MCF 10A (cell line): ENCODE measurements at places on chromosomes 3 and 15. TPM values are rescaled to one million over a fixed set of nuclear protein-coding genes. Genes with fewer than 3 reads are reported as not detected.

DNA sequence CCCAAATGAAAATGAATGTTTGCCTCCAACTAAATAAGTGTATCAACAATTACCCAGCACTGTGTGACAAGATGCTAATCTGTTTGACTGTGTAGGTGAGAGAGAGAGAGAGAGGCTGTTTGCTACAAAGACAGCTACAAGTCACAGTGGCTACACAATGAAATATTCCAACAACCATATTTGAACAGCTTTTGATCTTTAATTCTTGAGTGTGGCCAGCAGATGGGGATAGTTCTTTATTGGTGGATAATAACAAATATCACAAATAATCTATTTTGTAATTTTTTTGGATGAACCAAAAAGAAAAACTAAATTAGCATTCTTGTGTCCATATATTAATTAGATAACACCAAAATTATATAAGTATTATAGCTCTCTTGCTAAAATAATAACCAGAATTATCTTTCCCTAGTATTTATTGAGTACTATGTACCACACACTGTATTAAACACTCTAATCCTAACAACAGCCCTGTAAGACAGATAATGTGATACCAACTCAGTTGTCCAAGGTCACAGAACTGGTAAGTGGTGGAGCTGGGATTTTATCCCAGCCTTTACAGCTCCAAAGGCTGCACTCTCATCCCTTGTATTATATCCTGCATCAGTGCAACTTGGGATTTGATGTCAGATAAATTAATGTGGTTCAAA, 61.9 kb upstream of the C3orf80 start:
- peak; percentile 37 for DNase-seq
- no peaks in the 10 kb centered on the region for H3K27me3 ChIP-seq
- H3K4me3 ChIP-seq = no peak overlapping the region

DNA sequence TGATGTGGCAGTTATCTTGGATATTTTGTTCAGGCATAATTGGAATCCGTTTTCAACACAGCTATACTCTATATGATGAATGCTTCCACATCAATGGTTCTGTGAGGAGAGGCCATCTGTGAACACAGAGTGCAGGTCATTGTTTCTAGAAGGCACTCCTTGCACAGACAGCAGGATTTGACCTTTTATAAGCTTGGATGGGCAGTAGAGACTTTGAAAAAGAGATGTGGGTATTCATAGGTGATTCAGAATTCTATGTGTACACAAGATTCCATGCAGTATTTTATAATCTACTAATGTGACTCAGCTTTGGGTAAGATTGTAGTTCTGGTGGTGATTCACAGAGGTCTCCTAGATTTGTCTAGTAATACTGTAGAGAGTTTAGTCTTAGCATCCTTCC, 12.5 kb downstream of the ARPP21 start:
- no peaks in the 10 kb centered on the region for H3K36me3 ChIP-seq
- H3K4me3 ChIP-seq = no peak overlapping the region
- H3K27me3 ChIP-seq = peaks cover 100% of the 10 kb centered on the region

GRCh38 chr3:66581256-66581655, 80.4 kb upstream of the LRIG1 start:
- no peak for DNase-seq
- H3K4me3 ChIP-seq = no peak overlapping the region

GRCh38 chr15:33671456-33671855, 296.8 kb upstream of the CHRM5 start:
- no peak overlapping the region for H3K27ac ChIP-seq
- DNase-seq = no peak
- no peak overlapping the region for H3K4me3 ChIP-seq
- peaks cover 68% of the 10 kb centered on the region for H3K27me3 ChIP-seq
- no peaks in the 10 kb centered on the region for H3K36me3 ChIP-seq
- no peaks in the 10 kb centered on the region for H3K4me1 ChIP-seq

GRCh38 chr3:87833039-87833377, 225.8 kb downstream of the CGGBP1 start:
- H3K36me3 ChIP-seq = no peaks in the 10 kb centered on the region
- DNase-seq = no peak
- H3K27me3 ChIP-seq = no peaks in the 10 kb centered on the region
- H3K27ac ChIP-seq = no peak overlapping the region
- H3K4me3 ChIP-seq = no peak overlapping the region

DNA sequence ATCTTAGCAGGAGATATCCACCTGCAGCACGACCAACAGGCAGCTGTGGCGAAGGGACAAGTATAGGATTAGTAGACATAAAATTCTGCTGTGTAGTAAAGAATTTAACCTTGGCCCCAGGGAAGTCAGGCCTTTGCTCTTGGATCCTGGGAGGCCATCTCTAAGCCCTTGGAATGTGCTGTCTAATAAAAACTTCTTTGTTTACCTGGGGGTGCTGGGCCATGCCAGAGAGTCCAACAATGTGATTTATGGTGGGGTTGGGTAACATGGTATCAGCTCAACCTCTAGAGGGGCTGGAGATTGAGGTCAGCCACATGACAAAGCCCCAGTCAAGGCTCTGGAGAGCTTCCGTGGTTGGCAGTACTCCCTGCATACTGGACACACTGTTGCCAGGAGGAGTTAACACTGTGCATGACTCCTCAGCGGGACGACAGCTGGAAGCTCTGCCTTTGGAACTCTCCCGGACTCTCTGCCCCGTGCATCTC, 52.4 kb downstream of the HEG1 start:
- no peaks in the 10 kb centered on the region for H3K27me3 ChIP-seq
- H3K27ac ChIP-seq = no peak overlapping the region
- no peak for DNase-seq
- H3K4me3 ChIP-seq = no peak overlapping the region
- H3K36me3 ChIP-seq = peaks cover 52% of the 10 kb centered on the region

Gene GAP43
- not detected in 2 replicates for total RNA-seq

Gene FBN1
- total RNA-seq = 14.3 and 24.2 TPM in 2 replicates

DNA sequence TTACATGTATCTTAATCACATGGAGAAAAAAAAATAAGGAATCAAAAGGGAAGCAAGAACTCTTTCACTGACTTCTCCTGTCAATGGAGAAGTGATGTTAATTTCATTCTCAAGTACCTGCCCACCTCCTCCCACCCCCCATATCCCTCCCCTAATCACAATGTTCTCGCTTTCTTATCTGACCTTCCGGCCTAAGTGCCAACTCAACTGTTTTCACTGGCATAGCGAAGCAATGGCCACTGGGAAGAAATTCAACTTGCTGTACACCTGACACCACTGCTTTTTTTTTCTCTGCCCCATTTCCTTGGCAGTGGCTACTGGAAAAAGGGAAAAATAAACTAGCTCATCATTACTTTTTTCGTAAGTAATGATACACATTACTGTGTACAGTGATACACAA, 3.8 kb downstream of the SGO1 start:
- H3K27ac ChIP-seq = no peak overlapping the region
- no peak overlapping the region for H3K4me3 ChIP-seq
- no peak for DNase-seq
- no peaks in the 10 kb centered on the region for H3K36me3 ChIP-seq

DNA sequence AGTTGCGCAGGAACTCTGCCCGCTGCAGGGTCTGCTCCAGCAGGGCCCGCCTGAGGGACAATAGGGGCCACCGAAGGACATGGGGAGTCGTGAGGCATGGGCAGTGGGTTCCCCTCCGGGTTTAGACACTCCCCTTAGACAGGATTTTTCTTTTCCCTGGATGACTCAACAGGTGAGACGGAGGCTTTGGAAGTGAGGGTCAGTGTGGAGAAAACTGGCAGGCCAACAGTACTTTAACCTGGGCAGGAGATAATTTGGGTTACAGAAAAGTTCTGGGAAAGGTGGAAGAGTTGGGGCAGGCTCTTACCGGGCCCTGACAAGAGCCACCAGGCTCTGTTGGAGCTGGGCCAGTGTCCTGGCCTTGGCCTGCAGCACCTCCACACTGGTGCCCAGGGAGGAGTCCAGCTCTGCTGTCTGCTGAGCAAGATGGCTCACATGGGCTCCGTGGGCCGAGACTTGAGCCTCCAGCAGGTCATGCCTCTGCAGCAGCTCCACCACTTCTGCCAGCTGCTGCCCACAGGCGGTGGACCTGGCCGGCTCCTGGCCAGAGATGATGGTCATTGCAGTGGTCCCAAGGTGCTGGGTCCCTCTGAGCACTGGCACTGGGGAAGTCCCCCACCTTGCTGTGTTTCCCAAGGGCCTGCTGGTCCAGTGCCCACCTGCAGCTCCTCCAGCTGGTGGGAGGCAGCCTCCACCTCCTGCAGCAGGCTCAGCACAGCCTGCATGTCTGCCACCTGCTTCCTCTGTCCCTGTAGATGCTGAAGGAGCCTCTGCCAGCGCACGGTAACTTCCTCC, 11.0 kb downstream of the SPTBN5 start:
- no peak overlapping the region for H3K27ac ChIP-seq
- no peaks in the 10 kb centered on the region for H3K27me3 ChIP-seq
- DNase-seq = no peak
- H3K4me1 ChIP-seq = no peaks in the 10 kb centered on the region
- H3K36me3 ChIP-seq = no peaks in the 10 kb centered on the region

GRCh38 chr3:42996021-42996420, 16.9 kb downstream of the GASK1A start:
- peaks cover 21% of the 10 kb centered on the region for H3K4me1 ChIP-seq
- no peaks in the 10 kb centered on the region for H3K27me3 ChIP-seq
- H3K27ac ChIP-seq = no peak overlapping the region
- no peaks in the 10 kb centered on the region for H3K36me3 ChIP-seq

Gene ZCWPW2
- total RNA-seq = 0.77 and 1.0 TPM in 2 replicates

- H3K36me3 ChIP-seq = no peaks in the 10 kb centered on the region
- DNase-seq = no peak
- H3K27me3 ChIP-seq = no peaks in the 10 kb centered on the region
- peaks cover 25% of the 10 kb centered on the region for H3K4me1 ChIP-seq
These were observed 529.6 kb downstream of the AGBL1 start for GRCh38 chr15:86609275-86609674.

- no peaks in the 10 kb centered on the region for H3K36me3 ChIP-seq
- H3K27me3 ChIP-seq = no peaks in the 10 kb centered on the region
- no peak overlapping the region for H3K4me3 ChIP-seq
These were observed 320.6 kb upstream of the KCNH8 start for GRCh38 chr3:18827664-18828063.

Gene ANKUB1
- total RNA-seq = not detected in 2 replicates

- no peak for DNase-seq
- no peak overlapping the region for H3K4me3 ChIP-seq
- H3K36me3 ChIP-seq = no peaks in the 10 kb centered on the region
- H3K4me1 ChIP-seq = no peaks in the 10 kb centered on the region
These were observed 66.3 kb upstream of the SLC25A26 start for GRCh38 chr3:66154444-66154861.

Gene CFAP100
- not detected in 2 replicates for total RNA-seq

Gene NDN
- total RNA-seq = not detected in 2 replicates

DNA sequence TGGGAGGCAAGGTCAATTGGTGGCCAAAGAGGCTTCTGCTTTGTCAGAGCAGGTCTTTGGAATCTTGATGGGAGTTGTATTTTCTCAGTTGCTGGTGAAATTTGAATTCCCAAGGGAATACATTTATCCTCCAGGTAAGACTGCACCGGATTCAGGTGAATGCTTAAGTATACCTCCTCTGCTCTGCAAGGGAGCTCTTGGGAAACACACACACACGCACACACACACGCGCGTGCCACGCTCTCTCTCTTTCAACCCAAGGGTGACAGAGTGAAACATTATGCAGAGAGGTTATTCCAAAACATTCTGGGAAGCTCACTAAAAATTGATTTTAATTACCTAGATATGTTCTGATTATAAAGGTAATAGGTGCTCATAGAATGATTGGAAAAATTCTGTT, 33.7 kb downstream of the ST6GAL1 start:
- no peaks in the 10 kb centered on the region for H3K4me1 ChIP-seq
- peaks cover 6% of the 10 kb centered on the region for H3K36me3 ChIP-seq
- no peak overlapping the region for H3K27ac ChIP-seq
- H3K27me3 ChIP-seq = no peaks in the 10 kb centered on the region

Gene INKA1
- total RNA-seq = 4.8 and 7.4 TPM in 2 replicates

Gene STRIT1
- not detected in 2 replicates for total RNA-seq

Gene OR5K4
- not detected in 2 replicates for total RNA-seq

DNA sequence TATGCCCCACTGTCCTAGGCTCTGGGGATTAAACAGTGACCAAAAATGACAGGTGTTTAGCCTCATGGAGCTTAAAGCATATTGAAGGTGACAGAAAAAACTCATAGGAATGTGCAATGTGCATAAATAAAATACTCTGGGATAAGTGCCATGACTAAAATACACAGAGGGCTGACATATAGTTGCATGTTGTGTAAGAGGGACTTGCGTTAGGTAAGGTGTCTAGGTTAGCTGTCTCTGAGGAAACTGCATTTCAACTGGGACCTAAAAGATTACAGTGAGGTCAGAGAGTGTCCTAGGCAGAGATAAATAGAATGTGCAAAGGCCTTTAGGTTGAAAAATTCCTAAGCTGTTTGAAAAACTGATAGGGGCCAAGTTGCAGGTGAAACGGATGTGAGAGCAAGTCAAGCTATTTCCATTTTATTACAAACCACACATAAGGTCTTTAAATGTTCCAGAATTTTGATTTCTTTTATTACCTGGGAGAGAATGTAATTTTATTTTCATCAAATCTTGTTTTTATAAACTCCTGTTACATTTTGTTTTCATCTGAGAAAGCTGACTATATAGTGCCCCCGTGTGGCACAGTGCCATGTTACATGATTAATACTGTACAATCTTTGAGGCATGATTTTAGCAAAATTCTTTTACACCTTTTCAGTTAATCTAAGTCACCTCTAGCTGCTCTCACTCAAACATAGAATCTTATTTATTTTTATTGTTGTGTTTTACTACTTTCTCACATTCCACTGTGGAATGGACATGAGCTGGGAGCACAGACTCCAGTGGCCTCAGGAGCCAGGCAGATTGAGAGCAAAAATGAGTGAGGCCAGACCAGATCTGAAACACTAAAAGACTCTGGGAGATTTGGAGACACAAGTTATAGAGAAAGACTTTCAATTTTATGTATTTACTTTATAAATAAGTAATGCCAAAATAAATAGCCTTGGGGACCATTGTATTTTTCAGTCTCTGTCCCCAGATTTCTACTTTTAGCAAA, 259.6 kb upstream of the ZNF717 start:
- H3K27me3 ChIP-seq = no peaks in the 10 kb centered on the region
- peak; percentile 47 for DNase-seq
- no peak overlapping the region for H3K27ac ChIP-seq
- no peaks in the 10 kb centered on the region for H3K4me1 ChIP-seq
- H3K4me3 ChIP-seq = no peak overlapping the region
- H3K36me3 ChIP-seq = no peaks in the 10 kb centered on the region

DNA sequence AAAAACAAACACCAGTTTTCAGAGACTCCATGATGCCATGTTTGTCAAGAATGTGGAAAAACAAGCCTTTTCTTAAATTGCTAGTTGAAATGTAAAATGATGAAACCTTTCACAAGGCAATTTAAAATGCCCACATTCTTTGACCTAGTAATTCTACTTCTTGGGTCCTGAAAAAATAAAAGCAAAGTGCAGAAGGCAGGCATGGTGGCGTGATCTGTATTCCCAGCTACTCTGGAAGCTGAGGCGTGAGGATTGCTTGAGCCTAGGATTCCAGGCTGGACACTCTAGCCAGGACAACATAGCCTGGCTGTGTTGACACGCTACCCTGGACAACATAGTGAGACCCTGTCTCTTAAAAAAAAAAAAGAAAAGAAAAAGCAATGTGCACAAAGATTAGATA, 4.3 kb upstream of the MORF4L1 start:
- peaks cover 11% of the 10 kb centered on the region for H3K36me3 ChIP-seq
- DNase-seq = no peak
- H3K4me3 ChIP-seq = no peak overlapping the region
- H3K4me1 ChIP-seq = peaks cover 5% of the 10 kb centered on the region
